Naive thymus-derived CD8-positive, alpha-beta T cell (primary cell): ENCODE measurements at places on chromosomes 5 and 9. TPM values are rescaled to one million over a fixed set of nuclear protein-coding genes. Genes with fewer than 3 reads are reported as not detected.

The FNIP1 gene
- total RNA-seq = 35.2 TPM

The NR5A1 gene
- not detected for total RNA-seq

The BASP1 gene
- 2.4 TPM for total RNA-seq

The GADD45G gene
- total RNA-seq = 3.7 TPM

The EIF4EBP3 gene
- 27.3 TPM for total RNA-seq

The SPATA31D4 gene
- total RNA-seq = not detected

The TRIM7 gene
- 3.7 TPM for total RNA-seq

The TMOD1 gene
- 1.6 TPM for total RNA-seq

The LMX1B gene
- total RNA-seq = not detected

The SHC3 gene
- total RNA-seq = 0.11 TPM

The EQTN gene
- not detected for total RNA-seq

The STARD4 gene
- 10.9 TPM for total RNA-seq

The PLEKHG4B gene
- not detected for total RNA-seq

The RAD1 gene
- total RNA-seq = 29.5 TPM

The LCN12 gene
- 2.7 TPM for total RNA-seq

The SLC12A2 gene
- 16.4 TPM for total RNA-seq

The DND1 gene
- total RNA-seq = 3.7 TPM

The SH3RF2 gene
- total RNA-seq = not detected

The SLC36A3 gene
- total RNA-seq = not detected

The WNK2 gene
- total RNA-seq = 0.27 TPM

The DMRT2 gene
- total RNA-seq = not detected

The TEX48 gene
- not detected for total RNA-seq

The ADAMTS2 gene
- total RNA-seq = not detected

The RGS14 gene
- 122 TPM for total RNA-seq

The AP3B1 gene
- 36.4 TPM for total RNA-seq

The SPATA31A3 gene
- not detected for total RNA-seq

The N4BP3 gene
- 7.0 TPM for total RNA-seq

The LHX2 gene
- not detected for total RNA-seq

The ADAMTSL1 gene
- total RNA-seq = not detected

The PCDHA9 gene
- not detected for total RNA-seq

The TRAF1 gene
- total RNA-seq = 125 TPM

The C9orf50 gene
- total RNA-seq = not detected

The FAM221B gene
- total RNA-seq = not detected

The MOB3B gene
- total RNA-seq = 0.73 TPM

The RASEF gene
- not detected for total RNA-seq

The GPR151 gene
- total RNA-seq = not detected

The SLC28A3 gene
- total RNA-seq = not detected
